Stimulated activated CD8-positive, alpha-beta memory T cell treated with anti-CD3 and anti-CD28 coated beads, Interleukin-15, amount 100 ng/mL, for 1 hour (primary cell): ENCODE measurements at places on chromosomes 4 and X.

DNA sequence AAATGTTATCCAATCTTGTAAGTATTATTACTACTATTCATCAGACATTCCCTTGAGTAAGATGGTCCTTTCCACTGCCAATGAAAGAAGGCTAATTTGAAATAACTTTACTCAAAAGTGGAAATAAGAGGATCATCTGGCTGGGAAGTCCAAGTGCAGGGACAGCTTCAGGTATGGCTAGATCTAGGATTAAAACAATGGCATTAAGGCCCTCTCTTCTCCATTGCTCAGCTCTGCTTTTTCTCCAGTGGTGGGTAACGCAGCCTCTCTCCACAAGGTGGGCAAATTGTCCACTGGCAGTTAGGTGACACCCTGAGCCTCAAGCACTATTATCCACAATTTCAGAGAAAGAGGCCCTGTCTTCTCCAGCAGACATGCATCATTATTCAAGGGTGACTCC lies 66.7 kb upstream of the PGM2 start:
- DNase-seq: no peak

DNA sequence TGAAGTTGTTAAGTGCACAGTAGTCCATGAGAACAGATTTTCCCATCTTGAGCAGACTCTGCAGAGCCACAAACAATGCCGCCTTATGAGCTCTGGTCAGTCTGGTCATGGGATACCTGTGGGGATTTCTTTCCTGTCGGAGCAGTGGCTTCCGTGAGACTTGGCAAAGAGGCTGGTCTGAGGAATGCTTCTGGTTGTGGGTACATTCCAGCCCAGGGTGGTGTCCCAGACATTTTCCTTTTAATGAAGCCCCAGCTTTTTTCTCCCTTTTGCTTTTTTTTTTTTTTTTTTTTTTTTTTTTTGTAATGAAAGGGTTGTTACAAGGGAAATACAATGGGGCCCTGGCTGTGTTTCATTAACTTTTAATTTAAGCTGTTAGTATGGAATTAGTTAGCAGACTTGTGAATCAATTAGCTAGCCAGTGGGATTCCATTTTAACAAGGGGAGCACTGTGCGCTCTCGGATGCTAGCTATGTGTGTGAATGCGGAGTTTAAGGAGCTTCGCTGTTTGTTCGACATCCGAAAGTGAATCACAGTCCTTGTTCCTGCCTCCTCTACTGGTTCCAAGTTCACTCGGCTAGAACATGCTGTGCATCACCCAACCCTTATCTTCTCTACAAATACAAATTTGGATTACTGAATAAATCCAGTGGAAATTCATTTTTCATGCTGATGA lies 225.1 kb downstream of the CBR4 start:
- no peak for DNase-seq

GRCh38 chrX:106932960-106933537 lies 12.8 kb downstream of the CLDN2 start:
- DNase-seq: no peak

- no peak for DNase-seq
Measured at GRCh38 chr4:90227177-90227576, 100.0 kb downstream of the CCSER1 start.

DNA sequence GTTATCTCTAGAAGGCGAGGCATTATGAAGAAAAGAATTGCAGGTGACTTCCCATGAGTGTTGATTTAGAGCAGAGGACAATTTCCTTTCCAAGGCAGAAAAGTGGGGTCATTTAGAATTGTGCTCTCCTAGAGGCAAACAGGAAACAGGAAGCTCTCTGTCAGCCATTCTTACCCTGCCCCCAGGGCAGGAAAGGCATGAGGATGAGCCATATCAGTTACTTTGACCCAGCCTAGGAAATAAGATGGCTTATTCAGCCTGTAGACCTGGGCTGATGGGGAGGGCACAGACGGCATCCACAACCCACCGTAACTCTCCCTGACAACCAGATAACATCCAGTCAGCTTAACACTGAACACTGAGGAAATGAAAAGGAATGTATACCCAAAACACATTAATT lies 88.8 kb upstream of the KDR start:
- no peak for DNase-seq

DNA sequence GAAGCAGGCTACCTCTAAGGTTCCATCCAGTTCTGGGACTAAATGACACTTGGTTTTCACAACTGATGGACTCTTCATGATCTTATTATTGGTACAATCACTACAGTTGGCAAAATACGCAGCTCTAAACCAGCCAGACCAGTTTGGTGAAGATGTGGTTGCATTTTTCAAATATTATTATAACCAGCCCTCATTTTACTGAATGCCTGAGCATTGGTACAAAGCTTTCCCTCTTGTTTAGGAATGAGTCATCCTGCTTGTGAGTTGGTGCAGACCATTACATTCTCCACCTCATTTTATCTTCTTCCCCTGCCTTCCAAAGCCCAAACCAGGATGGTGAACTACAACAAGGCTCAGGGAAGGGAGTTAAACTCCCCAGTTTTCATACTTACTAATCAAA lies 223.1 kb downstream of the KDR start:
- no peak for DNase-seq

DNA sequence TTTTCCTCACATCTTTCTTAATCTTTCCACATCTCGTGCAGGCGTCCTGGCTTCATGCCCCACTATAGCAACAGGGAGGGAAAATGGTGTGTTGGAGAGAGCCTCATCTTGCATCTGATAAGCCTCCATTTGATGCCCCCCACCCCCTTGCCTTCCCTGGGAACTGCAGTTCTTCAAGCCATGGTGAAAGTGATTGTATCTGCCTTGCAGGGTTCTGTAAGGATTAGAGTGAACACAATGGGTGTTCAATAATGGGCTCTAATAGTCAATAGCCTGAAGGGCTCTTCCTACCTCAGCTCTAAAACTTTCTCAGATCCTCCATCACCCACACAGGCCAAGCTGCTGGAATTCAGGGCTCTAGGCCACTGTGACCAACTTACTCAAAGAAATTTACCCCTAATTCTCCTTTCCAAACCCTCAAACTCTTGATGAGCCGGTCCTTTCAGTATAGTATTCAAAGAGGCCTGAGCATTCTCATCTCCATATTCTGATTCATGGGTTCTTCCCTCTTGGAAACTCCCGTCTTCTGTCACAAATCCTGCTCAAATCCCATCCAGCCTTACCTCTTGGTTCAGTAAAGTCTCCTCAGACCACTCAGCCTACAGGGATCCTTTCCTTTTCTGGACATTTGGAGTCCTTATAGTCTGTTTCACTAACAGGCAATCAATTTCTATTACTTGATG lies 128.3 kb upstream of the TRIM2 start:
- DNase-seq: no peak

DNA sequence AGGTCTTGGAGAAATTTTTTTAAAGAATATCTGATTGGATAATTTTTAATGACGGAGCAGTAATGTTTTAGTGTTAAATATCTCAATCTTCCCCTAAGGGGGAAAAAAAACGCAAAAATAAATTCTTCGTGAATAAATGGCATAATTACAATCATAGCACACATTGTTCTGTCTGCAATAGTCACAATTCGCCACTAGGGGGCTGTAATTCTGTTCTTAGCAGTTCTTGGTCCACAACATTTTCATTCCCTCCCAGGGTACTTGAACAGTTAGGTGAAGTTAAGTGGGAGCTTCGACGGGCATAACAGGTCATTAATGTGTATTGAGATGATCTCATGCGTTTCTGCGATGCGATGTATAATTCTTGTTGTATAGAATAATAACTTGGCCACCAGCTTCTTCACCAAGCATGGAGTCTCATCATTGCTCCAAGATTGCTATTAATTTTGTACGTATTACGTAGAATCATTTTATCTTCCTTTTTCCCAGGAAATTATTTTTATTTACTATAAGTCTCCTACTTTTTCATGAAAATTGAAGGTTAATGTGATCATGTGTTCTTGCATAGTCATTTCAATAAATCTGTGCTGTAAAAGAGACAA lies 27.2 kb downstream of the HTR2C start:
- no peak for DNase-seq

DNA sequence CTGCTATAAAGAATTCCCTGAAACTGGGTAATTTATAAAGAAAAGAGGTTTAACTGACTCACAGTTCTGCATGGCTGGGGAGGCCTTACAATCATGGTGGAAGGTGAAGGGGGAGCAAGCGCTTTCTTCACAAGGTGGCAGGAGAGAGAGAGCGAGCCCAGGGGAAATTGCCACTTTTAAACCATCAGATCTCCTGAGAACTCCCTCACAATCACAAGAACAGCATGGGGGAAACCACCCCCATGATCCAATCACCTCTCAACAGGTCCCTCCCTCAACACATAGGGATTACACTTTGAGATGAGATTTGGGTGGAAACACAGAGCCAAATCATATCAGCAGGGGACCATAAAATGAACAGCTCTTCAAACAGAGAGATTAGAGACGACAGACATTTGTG lies 198.6 kb downstream of the MAGEB5 start:
- DNase-seq: no peak

- no peak for DNase-seq
Measured at GRCh38 chr4:102758241-102759160, 2.3 kb downstream of the MANBA start.

- DNase-seq: no peak
Measured at GRCh38 chrX:131895807-131896206, 127.3 kb upstream of the STK26 start.

GRCh38 chr4:29153642-29154041 lies 1566.5 kb upstream of the PCDH7 start:
- no peak for DNase-seq

DNA sequence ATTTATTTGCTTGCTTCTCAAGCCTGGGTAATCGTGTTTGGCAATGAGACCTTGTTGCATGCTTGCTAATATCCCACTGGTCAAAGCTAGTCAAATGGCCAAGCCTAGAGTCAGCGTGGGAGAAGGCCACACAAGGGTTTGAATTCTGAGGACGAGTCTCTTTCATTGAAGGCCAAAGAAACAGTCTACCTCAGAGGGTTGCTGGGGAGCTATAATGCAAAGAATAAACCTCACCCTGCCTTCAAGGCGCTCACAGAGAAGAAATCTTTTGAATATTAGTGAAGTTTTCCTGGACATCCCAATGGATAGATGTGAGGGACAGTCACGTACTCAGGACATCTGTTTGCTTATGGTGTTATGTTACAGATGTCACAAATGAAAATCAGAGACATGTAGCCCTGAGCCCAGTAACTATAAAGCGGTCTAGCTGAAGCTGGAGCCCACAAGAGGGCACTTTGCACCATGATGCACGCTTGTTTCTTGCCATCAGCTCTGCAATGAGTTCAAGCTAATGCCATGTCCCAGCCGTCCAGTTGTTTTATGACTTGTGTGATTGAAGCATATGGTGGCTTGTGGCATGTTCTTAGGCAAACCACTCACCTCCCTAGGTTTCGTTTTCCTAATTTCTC lies 1.1 kb upstream of the TLR3 start:
- DNase-seq: peak; percentile 11

DNA sequence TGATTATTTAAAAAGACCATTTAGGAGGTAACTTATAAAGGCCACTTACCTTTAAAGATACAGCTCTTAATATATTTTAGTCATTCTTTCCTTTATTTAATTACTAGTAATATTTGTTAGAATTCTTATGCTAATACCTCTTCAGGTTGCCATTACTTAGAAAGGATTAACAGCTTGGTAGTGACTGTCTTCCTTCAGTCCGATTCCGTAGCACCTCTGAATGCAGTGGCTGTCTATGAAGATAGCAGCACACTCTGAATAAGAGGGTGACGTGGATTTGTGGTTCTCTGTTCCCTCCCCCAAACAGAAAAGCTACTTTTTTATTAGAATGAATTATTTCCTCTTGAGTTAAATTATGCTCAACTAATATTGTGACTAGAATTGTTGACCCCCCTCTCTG lies 92.6 kb upstream of the TENM3 start:
- no peak for DNase-seq

GRCh38 chr4:147683188-147683591 lies 773 bp downstream of the PRMT9 start:
- DNase-seq: no peak

- DNase-seq: no peak
Measured at GRCh38 chr4:20505927-20506326, 194.3 kb upstream of the PACRGL start.

DNA sequence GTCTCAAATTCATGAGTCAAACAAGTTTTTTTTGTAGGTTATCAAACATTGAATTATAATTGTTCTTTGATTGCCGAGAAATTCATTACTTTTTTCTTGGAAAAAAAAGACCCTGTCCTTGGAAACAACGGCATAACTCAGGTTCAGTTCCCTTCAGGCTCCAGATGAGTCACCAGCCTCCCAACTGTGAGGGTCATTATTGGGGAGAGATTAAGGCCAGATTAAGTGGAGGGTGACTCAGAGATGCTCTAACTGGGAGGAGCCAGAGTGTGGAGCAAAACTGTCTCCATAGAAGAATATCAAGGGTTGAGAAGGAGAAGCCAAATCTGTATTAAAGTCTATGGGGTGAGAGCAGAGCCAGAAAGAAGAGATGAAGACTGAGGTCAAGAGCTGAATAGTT lies 9.6 kb downstream of the ADGRG4 start:
- DNase-seq: no peak

DNA sequence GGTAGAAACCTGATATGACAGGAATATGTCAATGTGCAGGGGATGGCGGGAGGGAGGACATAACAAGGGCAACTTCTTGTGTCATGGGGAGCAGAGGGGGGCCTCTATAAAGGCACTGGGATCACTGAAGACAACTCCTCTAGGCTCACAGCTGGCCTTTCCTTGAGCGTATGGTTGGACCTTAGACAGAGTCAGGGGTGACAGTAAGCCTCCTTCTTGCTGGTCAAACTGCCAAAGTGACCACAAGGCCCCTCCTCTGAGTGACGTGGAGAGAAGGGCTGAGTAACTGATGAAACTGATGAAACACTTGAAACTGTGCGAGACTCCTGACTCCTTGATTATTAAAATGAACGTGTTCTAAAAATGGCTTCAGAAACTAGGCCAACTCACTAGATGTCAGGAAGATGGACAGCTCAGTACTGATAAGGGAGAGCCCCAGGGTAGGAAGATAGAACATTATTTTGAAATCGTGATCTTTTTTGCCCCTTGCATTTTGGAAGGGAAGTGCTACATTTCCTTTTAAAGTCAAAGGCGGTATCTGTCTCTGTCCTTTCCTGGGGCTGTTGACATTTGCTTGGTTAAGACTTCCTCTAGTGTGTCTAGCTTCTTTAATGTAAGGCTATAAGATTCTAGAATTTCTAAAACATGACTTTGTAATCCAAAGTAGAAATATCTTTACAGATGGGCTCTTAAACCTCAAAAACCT lies 1.6 kb downstream of the RAB33A start:
- no peak for DNase-seq

- no peak for DNase-seq
Measured at GRCh38 chr4:124266721-124267120, 445.8 kb downstream of the ANKRD50 start.

- DNase-seq: no peak
Measured at GRCh38 chrX:155535866-155536265, 76.9 kb downstream of the TMLHE start.

GRCh38 chr4:70629469-70630090 lies 1.0 kb downstream of the ENAM start:
- no peak for DNase-seq
